Mesangial cell (primary cell): ENCODE measurements at places on chromosomes 5 and 9. TPM values are rescaled to one million over a fixed set of nuclear protein-coding genes. Genes with fewer than 3 reads are reported as not detected.

The SLC6A18 gene
- not detected in 2 replicates for total RNA-seq

The PPP1R26 gene
- total RNA-seq, result 17.1 and 23.1 TPM in 2 replicates

The ARID3C gene
- total RNA-seq, result 0.51 TPM in 1 of 2 replicates, not detected in the other

The STARD4 gene
- total RNA-seq, result 23.5 and 28.5 TPM in 2 replicates

The PDGFRB gene
- total RNA-seq, result 35.4 and 101 TPM in 2 replicates

The SV2C gene
- total RNA-seq, result not detected in 2 replicates

The C9orf153 gene
- 0.16 TPM in 1 of 2 replicates, not detected in the other for total RNA-seq

The LHX6 gene
- total RNA-seq, result under 0.01 and 0.13 TPM in 2 replicates

The GRM6 gene
- total RNA-seq, result not detected in 2 replicates

The TPRN gene
- total RNA-seq, result 9.5 and 9.6 TPM in 2 replicates

The NR6A1 gene
- total RNA-seq, result 0.49 and 0.51 TPM in 2 replicates

The PCDHGC5 gene
- 0.33 and 1.4 TPM in 2 replicates for total RNA-seq

The PLAC8L1 gene
- total RNA-seq, result not detected in 2 replicates

The CDX1 gene
- 0.33 and 0.63 TPM in 2 replicates for total RNA-seq

The KCTD16 gene
- 0.13 and 1.1 TPM in 2 replicates for total RNA-seq

The FAM169A gene
- total RNA-seq, result 4.3 and 9.8 TPM in 2 replicates

The COL27A1 gene
- 6.7 and 6.8 TPM in 2 replicates for total RNA-seq

The PCDHA9 gene
- total RNA-seq, result under 0.01 TPM in 1 of 2 replicates, not detected in the other

The TTLL11 gene
- 2.0 and 2.8 TPM in 2 replicates for total RNA-seq

The C9orf78 gene
- total RNA-seq, result 17.0 and 24.0 TPM in 2 replicates

The SLC22A4 gene
- total RNA-seq, result 1.1 and 2.1 TPM in 2 replicates

The DOK3 gene
- total RNA-seq, result 0.25 and 1.1 TPM in 2 replicates

The CCNJL gene
- total RNA-seq, result 6.0 and 7.2 TPM in 2 replicates

The CTXN3 gene
- total RNA-seq, result not detected in 2 replicates

The IFT74 gene
- 4.9 and 6.5 TPM in 2 replicates for total RNA-seq

The SLCO4C1 gene
- total RNA-seq, result 0.81 and 7.9 TPM in 2 replicates

The RAB14 gene
- 16.6 and 20.2 TPM in 2 replicates for total RNA-seq

The SNAPC4 gene
- total RNA-seq, result 9.0 and 10.8 TPM in 2 replicates

The QRFP gene
- total RNA-seq, result not detected in 2 replicates

The PCDHGA6 gene
- total RNA-seq, result 1.6 and 5.6 TPM in 2 replicates

The CEL gene
- 0.16 and 0.38 TPM in 2 replicates for total RNA-seq

The FOXD1 gene
- total RNA-seq, result 52.2 and 72.4 TPM in 2 replicates

The GFRA3 gene
- total RNA-seq, result under 0.01 TPM in 1 of 2 replicates, not detected in the other

The IER5L gene
- total RNA-seq, result 31.3 and 152 TPM in 2 replicates

The UBE2QL1 gene
- total RNA-seq, result not detected in 2 replicates

The CRHBP gene
- total RNA-seq, result 0.33 and 2.9 TPM in 2 replicates

The HTR4 gene
- total RNA-seq, result not detected in 2 replicates

The UBE2B gene
- total RNA-seq, result 10.1 and 18.6 TPM in 2 replicates
